Renal cortex interstitium (tissue), 15 donors: ENCODE measurements at places on chromosomes 16 and 17. TPM values are rescaled to one million over a fixed set of nuclear protein-coding genes. Genes with fewer than 3 reads are reported as not detected.

DNA sequence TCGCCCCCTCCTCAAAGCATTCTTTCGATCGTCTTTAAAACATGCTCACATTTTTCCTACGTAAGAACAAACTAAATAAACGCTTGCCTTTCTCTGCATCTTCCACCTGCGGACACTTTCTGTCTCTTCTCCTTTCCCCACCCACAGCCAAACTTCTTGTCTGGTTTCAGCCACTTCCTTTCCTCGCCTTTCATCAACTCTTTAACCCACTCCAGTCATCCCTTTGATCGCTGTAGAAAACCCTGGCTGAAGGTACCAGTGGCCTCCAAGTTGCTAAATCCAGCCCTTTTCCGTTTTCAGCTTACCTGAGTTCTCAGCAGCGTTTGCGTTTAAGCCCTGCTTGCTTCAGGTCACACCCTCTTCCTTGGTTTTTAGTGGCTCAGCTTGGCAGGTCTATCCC, 483 bp downstream of the RPA1 start:
- DNase-seq: no peak

Gene TSNAXIP1
- polyA plus RNA-seq: 9.4 TPM

- DNase-seq: no peak
These were observed 3.9 kb downstream of the DEXI start for GRCh38 chr16:10938321-10938720.

- DNase-seq: no peak
These were observed 2.2 kb upstream of the LPCAT2 start for GRCh38 chr16:55506708-55507107.

DNA sequence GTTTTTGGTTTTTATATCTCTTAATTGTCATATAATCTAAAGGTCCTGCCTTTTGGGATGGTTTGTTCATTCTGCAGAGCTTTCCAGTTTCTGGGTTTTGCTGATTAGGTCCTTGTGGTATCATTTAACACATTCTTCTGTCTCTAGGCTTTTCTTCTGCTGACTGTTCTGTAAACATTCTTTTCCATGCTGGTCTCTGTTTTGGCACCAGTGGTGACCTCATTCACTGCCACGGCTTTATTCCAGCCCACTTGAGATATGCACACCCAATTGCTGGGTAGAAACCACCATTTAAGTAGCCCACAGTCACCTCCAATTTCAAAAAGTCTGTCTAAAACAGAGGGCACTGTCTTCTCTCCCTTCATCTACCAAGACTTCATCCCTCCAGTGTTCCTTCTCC, 31.1 kb upstream of the COX10 start:
- no peak for DNase-seq

Gene KRT9
- not detected for polyA plus RNA-seq

DNA sequence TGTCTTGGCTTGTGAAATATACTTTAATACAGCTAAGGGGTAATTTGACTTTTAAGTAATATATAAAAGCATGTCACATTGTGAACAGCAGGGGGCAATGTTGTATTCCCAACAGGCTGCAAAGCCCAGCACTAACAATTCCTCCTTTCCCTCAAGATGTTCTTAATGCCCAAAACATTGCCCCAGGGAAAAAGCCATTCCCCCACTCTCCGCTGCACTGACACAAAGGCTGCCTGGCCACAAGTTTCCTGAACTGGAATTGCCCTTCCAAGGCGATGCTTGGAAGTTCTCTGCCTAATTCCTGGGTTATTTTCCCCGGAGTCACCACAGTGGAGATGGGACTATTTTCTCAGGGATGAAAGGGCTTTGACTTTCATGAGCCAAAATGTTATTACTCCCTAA, 27.2 kb downstream of the CLEC16A start:
- DNase-seq: peak; percentile 76
